ENCODE measurements at places on chromosomes 5 and 9.

- DNase-seq, result no peak
These were observed 32.8 kb downstream of the OLFM1 start for GRCh38 chr9:135120249-135120648.

- DNase-seq, result peak; percentile 60
These were observed 7.3 kb downstream of the GBA2 start for GRCh38 chr9:35741740-35742139.

DNA sequence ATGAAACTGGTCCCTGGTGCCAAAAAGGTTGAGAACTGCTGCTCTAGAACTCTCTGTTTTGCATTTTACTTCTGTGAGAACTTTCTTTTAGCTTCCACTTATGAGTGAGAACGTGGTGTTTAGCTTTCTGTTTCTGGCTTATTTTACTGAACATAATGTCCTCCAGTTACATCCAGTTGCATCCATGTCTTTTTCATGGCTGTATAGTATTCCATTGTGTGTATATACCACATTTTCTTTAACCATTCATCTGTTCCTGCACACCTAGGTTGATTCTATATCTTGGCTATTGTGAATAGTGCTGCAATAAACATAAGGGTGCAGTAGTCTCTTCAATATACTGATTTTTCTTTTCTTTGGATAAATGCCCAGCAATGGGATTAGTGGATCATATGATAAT, 165.7 kb downstream of the NPR3 start:
- no peak for DNase-seq

GRCh38 chr5:103347716-103348423, 89.3 kb downstream of the MACIR start:
- DNase-seq, result no peak

DNA sequence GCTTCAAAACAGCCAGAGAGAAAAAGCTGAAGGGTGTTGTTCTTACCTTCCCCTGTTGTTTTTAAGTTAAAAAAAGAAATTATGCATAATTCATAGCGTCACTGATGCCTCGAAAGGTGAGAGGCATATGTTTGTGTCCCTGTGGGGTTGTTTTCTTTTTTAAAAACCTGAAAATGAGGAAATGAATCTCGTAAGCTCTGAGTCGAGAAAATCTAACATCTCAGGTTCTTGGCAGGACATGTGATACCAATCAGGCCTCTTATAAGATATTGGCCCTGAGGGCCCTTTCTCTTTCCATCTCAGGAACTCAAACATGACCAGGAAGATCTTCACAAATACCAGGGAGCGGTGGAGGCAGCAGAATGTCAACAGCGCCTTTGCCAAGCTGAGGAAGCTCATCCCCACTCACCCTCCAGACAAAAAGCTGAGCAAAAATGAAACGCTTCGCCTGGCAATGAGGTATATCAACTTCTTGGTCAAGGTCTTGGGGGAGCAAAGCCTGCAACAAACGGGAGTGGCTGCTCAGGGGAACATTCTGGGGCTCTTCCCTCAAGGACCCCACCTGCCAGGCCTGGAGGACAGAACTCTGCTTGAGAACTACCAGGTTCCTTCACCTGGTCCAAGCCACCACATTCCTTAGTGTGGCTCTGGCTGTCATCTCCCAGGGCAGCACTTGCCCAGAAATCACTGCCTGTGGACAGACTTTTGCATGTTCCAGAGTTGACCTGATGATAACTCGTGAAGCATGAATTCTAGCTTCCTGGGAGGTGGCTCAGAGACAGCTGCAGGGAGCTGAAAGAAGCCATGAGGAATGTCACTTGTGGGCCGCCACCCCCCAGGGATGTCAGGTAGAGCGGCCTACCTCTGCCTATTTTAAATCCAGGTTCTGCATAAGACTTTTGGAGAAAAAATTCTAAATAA, at the start of gene TAL2:
TSS of gene TAL2 (plus strand) at position 274 of the 921 bp plus-strand sequence. CDS start at position 314, 40 bp downstream.
- no peak for DNase-seq

- DNase-seq, result no peak
These were observed 41.0 kb downstream of the B4GALT1 start for GRCh38 chr9:33125871-33126823.

- DNase-seq, result no peak
These were observed 37.1 kb downstream of the CAST start for GRCh38 chr5:96699186-96699820.

DNA sequence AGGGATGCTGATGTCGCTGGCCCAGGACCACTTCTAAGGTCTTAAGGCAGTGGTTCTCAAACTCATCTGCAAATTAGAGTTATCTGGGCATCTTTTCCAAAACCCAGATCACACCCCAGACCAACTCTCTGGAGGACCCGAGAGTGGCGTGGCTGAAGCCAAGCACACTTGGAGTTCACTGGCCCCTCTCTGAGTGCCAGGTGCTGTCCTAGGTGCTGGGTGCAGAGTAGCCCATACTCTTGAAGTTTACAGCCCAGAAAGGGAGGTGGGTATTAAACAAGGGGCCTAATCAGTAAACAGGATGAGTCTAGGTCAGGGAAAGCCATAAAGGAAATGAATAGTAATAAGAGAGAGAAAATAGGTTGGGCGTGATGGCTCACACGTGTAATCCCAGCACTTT, 17.6 kb downstream of the CAMK2A start:
- no peak for DNase-seq

- no peak for DNase-seq
These were observed 16.1 kb upstream of the LNPEP start for GRCh38 chr5:96919754-96920197.

- no peak for DNase-seq
These were observed 35.7 kb upstream of the CDH18 start for GRCh38 chr5:20023686-20024180.

GRCh38 chr5:147509041-147509709, 693 bp downstream of the DPYSL3 start:
- no peak for DNase-seq

DNA sequence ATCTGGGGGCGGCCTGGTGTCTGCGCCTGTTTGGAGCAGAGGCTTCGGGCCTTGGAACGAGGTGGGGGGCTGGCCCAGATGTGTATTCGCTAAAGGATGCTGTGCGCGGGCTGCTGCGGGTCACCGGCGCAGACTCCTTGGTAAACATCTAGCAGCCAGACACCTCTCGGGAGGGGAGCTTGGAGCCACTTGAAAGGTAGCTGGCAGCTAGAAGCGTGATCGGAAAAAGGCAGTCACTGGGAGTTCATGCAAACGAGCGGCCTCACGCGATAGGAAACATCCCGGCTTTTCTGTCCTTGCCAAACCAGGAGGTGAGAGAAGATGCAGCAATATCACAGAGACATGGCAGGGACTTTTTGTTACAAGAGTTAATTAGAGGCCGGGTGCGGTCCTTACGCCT, 8.1 kb downstream of the LAMC3 start:
- no peak for DNase-seq

DNA sequence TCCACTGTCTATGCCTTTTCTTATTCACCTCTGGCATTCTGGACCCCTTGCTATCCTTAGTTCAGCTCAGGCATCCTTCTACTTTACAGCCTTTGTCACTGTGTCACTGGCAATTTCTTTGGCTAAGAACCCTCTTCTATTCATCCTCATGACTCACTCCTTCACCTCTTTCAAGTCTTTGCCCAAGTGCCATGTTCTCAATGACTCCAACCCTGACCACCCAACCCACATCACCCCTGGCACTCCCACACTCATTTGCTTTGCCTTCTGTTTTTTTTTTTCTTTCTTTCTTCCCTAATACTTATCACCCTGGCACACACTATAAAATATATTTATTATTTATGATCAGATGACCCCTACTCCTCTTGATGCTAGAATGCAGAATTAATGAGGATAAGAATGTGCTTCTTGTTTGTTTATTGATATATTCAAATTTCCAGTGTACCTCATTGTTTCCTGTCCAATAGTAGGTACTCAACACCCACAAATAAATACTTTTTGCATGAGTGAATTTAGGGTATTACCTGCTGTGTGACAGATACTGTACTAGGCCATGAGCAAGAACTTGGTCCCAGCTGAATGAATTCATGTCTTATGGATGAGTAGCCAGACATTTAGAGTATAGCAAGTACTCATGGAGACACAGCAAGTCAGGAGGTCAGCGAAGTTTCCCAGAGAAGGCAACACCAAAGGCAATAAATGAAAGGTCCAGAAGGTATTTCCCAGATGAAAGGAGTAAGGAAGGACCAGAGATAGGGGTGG, 236.1 kb downstream of the PAPPA start:
- DNase-seq, result no peak

GRCh38 chr9:30846651-30847050, 1537.8 kb upstream of the ACO1 start:
- no peak for DNase-seq

- no peak for DNase-seq
These were observed 110.1 kb upstream of the LRRTM2 start for GRCh38 chr5:138985256-138985655.

Measured in T-helper 2 cell (primary cell).